SK-MEL-5 (cell line): ENCODE measurements at places on chromosomes 3 and 15. TPM values are rescaled to one million over a fixed set of nuclear protein-coding genes. Genes with fewer than 3 reads are reported as not detected.
A peak's percentile ranks its signal among the peaks of the same experiment; 100 is the strongest.

The EPHA3 gene
- total RNA-seq, result 40.8 and 43.2 TPM in 2 replicates

The FAM107A gene
- not detected in 2 replicates for total RNA-seq

The SPRED1 gene
- 51.0 and 51.3 TPM in 2 replicates for total RNA-seq

The CD200 gene
- 1.9 and 3.5 TPM in 2 replicates for total RNA-seq

The MSL2 gene
- total RNA-seq, result 13.9 and 17.2 TPM in 2 replicates

The SLCO2A1 gene
- total RNA-seq, result not detected in 2 replicates

The CD276 gene
- 27.2 and 35.2 TPM in 2 replicates for total RNA-seq

DNA sequence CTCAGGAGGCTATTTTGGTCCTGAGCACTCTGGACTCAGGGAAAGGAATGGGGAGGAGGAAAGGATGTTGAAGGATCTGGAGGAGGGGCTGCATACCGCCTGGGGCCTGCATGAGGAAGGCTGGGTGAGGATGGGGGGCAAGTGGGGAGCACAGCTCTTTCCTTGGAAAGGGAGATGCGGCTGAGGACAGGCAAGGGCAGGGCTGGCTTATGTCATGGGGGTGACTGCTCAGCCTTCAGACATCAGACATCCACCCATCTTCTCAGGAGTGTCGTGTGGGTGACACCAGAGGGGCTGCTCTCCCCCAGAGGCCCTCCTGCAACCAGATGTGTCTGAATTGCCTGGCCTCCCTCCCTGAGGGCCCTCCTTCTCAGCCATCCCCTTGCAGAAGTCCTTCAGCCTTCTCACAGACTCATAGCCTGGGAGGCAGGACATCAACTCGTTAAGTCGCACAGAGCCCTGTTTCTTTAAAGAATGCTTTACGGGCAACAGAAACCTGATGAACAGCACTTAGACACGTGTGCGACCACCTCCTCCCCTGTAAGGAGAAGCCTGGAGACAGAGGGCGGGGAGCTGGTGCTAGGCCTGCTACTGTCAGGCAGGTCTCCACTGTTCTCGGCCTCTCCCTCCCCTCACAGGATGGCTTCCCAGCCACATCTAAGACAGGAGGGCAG lies 252.3 kb downstream of the OCA2 start:
- DNase-seq, result no peak

DNA sequence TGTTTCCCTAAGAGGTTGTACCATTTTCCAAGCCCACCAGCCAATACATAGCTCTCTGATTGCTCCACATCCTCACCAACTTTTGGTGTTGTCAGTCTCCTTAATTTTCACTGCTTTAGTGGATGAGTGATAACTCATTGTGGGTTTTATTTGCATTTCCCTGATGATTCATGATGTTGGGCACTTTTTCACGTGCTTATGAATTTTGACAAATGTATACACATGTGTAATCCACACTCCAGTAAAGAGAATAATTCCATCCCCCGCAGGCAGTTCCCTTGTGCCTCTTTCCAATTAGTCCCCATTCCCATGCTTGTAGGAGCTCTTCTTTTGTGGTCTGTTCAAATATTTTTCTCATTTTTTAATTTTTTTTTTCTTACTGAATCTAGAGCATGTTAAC lies 52.4 kb downstream of the ANP32A start:
- no peak for DNase-seq

GRCh38 chr15:72968531-72968922 lies 83.7 kb upstream of the NEO1 start:
- no peak for DNase-seq

- DNase-seq, result peak; percentile 73
Observed at GRCh38 chr15:59622289-59622688, 10.7 kb downstream of the GCNT3 start.

DNA sequence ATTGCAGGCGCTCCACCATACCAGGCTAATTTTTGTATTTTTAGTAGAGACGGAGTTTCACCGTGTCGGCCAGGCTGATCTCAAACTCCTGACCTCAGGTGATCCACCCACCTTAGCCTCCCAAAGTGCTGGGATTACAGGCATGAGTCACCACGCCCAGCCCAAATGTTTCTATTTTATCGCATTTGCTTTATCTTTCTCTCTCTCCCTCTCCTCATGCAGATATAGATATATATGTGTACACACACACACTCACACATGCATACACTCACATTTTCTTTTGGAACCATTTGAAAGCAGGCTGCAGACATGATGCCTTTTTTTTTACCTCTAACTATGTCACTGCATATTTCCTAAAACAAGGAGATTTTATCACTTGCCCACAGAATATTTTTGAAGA lies 7.3 kb upstream of the MCCC1 start:
- no peak for DNase-seq
